ENCODE measurements at places on chromosomes 1 and 21.

GRCh38 chr1:240092301-240093119 lies 827 bp downstream of the FMN2 start:
- peak; percentile 70 for DNase-seq

DNA sequence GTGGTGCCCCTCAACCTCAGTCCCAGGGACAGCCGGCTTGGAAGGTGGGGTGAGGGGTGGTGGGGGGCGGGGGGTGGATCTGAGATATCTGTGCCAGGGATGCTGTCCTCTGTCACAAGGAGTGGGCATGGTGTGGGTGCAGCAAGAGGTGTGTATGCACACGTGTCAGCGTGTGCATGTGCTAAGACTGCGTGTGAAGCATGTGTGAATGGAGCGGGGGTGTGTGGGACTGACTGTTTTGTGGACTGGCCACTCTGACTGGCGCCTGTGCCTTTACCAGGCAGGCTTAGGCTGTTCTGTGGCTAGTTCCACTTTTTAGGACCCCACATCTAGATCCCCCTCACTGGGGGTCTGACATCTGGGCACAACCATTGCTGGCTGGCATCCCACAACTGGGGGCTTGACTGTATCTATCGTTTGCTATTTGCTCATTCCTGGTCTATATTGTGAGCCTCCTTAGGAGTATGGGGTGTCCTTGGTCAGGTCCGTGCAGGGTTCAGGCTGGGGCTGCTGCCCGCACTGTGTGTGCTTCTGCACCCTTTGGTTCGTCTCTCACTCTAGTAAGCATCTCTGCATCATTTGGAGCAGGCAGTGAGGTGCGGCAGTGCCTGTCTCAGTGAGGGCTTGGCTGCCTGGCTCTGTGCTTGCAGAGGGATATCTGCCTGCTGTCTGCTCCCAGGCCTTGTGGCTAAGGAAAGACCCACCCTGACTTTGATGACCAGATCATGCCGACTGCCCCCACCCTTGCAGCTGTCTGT lies 1.9 kb downstream of the AMPD2 start:
- no peak for DNase-seq

DNA sequence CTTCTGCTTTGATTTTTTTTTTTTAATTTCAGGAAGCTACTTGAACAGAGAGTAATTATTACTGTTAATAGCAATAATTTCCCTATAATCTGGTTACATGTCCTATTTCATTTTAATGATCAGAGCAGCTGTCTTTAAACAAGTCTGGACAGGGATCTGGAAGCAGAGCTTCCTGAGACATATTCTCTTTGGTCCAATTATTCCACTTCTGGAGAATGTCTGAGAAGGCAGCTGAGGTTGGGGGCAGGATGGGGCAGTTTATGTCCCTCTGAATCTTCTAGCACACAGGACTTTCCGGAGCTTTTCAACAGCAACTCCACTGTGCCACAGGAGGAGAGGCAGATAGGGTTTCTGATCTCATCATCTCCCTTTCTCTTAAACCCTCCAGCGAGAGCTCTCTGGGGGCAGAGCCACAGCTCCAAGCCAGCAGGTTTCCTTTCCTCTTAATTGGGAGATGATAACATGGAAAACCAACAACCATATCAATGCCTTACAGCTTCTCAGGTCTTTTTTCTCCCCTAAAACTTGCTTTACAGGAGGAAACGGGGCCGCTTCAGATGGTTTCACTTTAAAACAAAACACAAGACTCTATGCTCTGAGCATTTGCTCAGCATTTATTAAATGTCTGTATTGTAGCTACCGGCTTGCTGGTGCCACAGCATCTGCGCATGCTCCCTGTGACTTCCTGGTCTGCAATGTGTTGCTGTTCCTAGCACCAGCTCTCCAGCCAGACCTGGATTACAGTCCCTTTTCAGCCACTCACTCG lies 425.7 kb upstream of the USP24 start:
- DNase-seq: peak; percentile 74

GRCh38 chr1:35707601-35708440 lies 10.9 kb downstream of the C1orf216 start:
- peak; percentile 47 for DNase-seq

Data from fibroblast of skin of back (primary cell).